Activated CD8-positive, alpha-beta memory T cell treated with anti-CD3 and anti-CD28 coated beads, Interleukin-2, amount 10 ng/mL, durations not matched to agents 7 days and 5 days (primary cell): ENCODE measurements at places on chromosomes 5 and 9. TPM values are rescaled to one million over a fixed set of nuclear protein-coding genes. Genes with fewer than 3 reads are reported as not detected.
A peak's percentile ranks its signal among the peaks of the same experiment; 100 is the strongest.

DNA sequence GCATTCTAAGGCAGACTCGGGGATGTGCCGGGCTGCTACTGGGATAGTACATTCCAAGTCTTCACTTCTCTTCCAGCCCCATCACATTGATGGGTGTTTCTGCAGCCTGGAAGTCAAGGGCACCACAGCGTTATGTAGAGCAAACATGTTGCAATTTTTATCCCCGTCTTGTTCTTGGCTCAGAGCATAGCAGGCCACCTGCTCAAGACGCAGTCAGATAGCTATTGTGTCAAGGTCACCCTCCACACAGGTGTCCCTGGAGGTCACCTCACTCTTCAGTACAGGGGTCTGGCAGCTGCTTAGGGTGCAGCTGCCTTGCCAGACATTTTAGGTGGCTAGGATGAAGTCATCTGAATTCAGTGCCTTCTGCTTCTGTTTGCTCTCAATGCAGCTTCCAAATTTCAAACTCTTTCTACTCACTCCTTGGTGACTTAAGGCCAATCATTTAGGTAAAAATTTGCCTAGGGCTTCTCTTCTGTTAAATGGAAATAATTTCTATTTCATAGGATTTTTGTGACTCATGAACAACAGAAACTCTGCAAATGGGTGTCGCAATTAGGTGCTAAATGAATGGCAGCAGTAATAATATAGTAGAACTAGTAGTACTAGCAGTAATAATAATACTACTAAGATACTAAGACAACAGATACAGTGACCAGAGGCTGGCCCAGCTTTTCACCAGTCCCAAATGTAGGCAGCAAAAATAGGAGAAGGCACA lies 24.3 kb downstream of the KCNV2 start:
- no peak for DNase-seq

DNA sequence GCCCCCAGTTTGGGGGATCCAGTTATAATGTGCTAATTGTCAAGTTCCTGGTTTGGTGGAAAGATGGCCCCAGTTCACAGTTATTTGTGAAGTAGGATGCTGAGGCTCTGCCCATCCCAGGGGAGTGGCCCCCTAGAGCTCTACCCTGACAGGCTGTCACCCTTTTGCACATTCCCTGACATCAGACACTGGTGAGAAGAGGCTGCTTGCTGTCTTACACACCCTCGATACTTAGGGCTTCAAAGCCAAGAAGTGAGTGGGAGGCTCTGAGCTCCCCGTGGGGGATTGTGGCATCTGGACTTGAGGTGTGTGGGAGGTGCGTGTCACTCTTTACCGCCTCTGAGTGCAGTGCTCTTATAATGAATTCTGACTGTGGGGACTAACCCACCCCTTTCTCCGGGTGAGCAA lies 168.5 kb downstream of the DOCK2 start:
- peak; percentile 59 for DNase-seq

GRCh38 chr5:142929587-142929986 lies 159.4 kb downstream of the ARHGAP26 start:
- peak; percentile 62 for DNase-seq

DNA sequence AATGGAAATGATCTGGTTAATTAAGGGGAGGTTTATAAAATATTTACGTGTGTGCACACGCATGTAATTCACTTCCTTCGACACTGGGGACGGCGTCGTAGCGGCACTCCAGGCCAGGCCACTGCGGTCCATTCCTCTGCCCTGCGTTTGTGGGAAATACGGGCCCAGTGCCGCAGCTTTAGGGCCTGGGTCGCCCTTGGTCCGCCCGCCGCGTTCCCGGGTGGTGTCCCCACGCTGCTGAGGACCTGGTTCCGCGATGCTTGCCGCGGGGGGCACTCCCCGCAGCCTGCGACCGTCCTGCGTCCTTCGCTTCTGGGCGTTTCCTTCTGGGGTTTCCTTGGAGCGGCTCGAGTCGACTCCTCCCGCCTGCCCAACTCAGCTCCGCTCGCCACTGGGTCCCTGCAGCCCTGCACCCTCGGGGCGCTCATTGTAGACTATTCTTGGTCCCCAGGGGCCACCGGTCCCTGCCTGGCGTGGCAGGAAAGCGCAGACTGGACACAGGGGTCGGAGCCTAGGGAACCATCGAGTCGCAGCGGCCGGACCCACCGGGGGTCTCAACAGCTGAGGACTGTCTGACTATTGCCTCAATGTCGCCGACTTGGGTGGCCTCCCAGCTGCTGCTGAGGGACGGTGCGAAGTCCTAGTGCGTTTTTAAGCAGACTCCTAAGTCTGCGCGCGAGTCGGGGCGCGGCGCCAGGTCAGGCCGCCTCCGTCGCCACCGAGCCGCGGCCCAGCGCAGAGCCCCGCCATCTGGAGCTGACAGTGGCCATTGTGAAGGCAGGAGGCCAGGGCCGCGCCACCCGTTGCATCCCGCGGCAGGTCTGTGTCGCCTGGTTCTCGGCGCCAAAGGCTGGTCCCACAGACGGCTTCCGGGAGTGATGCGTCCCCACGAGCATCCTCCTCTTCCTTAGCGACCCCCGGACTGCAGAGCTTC lies 4.4 kb upstream of the IRX1 start:
- DNase-seq, result peak; percentile 18

The RASGRF2 gene
- total RNA-seq, result 12.3 TPM

GRCh38 chr5:140235791-140236551 lies 61.0 kb downstream of the CYSTM1 start:
- no peak for DNase-seq

The IFNA7 gene
- total RNA-seq, result not detected

The SHOC1 gene
- total RNA-seq, result not detected

The CEP78 gene
- total RNA-seq, result 54.0 TPM

GRCh38 chr5:149474198-149474597 lies 77.0 kb downstream of the CSNK1A1 start:
- no peak for DNase-seq

GRCh38 chr9:102922526-102922925 lies 72.6 kb upstream of the CYLC2 start:
- no peak for DNase-seq

The ZNF189 gene
- 12.6 TPM for total RNA-seq

The CATSPER3 gene
- 0.61 TPM for total RNA-seq

DNA sequence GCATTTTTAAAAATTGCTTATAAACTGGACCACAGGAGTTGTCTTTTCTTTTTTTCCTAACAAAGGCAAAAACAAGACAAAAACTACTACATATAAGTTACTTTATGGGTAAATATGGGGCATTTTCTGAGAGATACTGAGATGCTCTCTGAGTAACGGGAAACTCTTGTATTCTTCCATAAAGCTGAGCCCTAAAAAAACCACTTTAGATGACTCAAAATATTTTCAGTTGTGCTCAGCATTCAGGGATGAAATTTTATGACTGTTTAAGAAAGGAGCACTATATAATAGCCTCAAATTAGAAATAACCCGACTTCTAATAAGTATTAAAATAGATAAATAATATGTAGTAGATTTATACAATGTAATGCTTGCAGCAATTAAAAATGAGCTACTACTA lies 644.5 kb downstream of the KCTD16 start:
- no peak for DNase-seq

DNA sequence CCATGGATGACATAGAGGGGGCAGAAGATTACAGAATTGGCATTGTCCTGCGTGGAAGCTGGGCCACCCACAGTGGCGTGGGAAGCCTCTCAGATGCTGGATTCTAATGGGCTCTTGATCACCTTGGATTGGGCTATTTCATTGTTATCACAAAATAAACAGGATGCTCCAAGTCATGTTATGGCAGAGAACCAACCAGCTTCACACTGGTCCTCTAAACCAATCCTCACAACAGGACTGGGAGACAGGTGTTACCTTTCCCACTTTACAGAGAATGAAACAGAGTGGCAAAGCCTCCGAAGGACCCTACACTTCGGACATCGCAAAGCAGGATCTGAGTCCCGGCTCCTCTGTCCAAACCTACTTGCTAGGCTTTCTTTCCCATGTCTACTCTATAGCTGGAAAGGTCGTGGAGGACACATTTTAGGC lies 455 bp upstream of the SMIM3 start:
- DNase-seq, result no peak

GRCh38 chr5:84673785-84674184 lies 289.1 kb upstream of the EDIL3 start:
- no peak for DNase-seq
